ENCODE measurements at places on chromosomes 11 and 22. TPM values are rescaled to one million over a fixed set of nuclear protein-coding genes. Genes with fewer than 3 reads are reported as not detected.

Gene KCNE3
- 0.38 TPM for polyA plus RNA-seq

Gene FGF3
- polyA plus RNA-seq, result not detected

- no peak overlapping the region for H3K27ac ChIP-seq
- DNase-seq, result no peak
- peaks cover 11% of the 10 kb centered on the region for H3K4me1 ChIP-seq
- no peaks in the 10 kb centered on the region for H3K27me3 ChIP-seq
- no peaks in the 10 kb centered on the region for H3K36me3 ChIP-seq
Observed at GRCh38 chr11:64123679-64124078, 42.2 kb downstream of the MACROD1 start.

DNA sequence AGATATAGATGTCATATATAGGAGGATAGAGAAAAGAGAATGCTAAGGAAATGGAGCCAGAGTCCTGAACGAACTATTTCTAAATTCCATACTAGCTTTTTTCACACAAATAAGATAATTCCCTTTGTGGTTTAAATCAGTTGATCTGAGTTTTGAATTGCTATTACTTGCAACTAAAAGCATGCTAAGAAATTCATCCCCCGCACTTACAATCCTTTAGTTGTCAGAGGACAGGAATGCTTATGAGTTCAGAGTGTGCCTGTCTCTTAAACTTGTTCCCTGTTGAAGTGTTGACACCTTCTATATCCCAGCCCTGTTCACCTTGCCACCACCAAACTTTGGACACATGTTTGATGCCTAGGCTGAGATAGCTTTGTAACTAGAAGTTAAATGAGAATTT lies 406.2 kb downstream of the METTL15 start:
- DNase-seq, result peak; percentile 29
- H3K27me3 ChIP-seq, result no peaks in the 10 kb centered on the region
- H3K4me3 ChIP-seq, result no peak overlapping the region

GRCh38 chr11:125925247-125925740 lies 20.6 kb upstream of the VSIG10L2 start:
- H3K4me1 ChIP-seq, result no peaks in the 10 kb centered on the region
- no peak overlapping the region for H3K27ac ChIP-seq
- H3K36me3 ChIP-seq, result no peaks in the 10 kb centered on the region
- no peak overlapping the region for H3K4me3 ChIP-seq
- DNase-seq, result no peak

Gene CELSR1
- 0.23 TPM for polyA plus RNA-seq

Gene INS
- not detected for polyA plus RNA-seq

Gene SMTNL1
- not detected for polyA plus RNA-seq

DNA sequence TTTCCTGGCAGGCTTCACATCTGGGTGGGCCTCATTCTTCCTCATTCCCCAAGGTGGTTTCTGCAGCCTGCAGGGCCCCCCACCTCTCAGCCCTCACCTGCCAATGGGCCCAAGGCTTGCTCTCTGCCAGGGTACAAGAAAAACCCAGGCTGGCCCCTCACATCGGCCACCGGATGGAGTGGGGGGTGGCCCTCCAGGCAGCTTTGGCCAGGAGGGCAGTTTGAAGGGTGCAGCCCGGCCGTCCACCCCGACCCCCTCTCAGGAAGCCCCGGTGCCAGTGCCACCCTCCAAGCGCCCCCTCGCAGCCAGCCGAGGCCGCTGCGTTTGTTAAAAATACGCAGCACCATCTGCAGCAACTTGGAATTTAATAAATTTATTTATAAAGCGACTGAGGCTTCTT lies 196.7 kb downstream of the CTTN start:
- no peak overlapping the region for H3K27ac ChIP-seq
- H3K4me1 ChIP-seq, result no peaks in the 10 kb centered on the region
- H3K27me3 ChIP-seq, result no peaks in the 10 kb centered on the region

Measured in GM23248 (cell line).